Fibroblast of the conjunctiva (primary cell): ENCODE measurements at places on chromosomes 3 and 15.

DNA sequence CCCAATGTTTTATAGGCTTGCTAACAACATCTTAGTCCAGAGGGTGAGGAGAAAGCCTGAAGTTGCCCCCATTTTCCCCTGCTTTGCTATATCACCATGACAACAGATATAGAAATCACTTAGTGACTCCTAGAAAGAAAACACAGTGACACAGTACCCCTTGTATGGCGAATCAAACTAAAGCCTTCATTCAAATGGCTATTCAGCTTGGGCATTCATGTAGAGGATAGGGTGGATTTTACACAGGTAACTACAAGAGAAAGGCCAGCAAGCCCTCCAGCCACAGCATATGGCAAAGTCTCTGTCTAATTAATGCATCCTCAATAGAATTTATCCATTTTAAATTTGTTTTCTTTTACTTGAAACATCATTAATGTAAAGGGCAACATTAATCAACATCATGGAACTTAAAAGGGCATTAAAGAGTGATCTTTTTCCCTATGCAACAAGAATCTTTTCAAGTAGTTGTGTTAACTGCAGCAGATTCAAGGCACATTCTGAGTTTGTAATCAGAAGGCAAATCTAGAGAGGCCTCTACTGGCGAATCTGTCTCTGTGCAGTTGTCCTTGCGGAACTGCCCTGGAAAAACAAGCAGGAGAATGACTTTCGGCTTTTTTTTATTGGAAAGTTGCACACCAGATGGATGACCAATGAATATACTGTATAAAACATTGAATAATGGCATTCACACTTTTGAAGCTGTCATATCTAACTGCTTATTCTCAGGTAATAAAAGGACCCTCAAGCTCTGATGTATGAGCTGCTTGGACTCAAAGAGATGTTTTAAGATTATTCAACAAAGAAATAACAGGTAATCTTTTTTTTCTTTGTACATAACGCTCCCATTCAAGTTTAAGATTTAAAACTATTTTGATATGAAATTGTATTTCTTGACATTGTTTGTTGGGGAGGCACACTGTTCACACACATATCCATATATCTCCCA lies 621.7 kb upstream of the AGTR1 start:
- peak; percentile 55 for DNase-seq

GRCh38 chr3:70754314-70754713 lies 441.9 kb upstream of the MDFIC2 start:
- no peak for DNase-seq

- peak; percentile 26 for DNase-seq
These were observed 53.2 kb downstream of the LHFPL4 start for GRCh38 chr3:9500108-9501050.

DNA sequence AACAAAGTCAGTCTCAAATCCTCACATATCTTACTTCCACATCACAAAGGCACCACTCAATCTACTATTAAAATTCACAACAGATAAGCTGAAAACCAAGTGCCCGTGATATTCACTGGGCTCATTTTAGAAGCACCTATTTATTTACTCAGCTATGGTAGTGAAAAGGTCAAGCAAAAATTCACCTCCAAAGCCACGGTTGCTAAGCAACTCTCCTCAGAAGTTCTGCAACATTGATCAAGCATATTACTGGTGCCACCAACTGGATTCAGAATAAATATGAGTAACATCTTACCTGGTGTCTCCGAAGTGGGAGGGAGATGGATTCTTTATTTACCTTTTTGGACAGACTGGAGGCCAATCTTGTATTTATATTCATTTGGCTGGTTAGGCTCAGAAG lies 714.8 kb downstream of the FHIT start:
- DNase-seq, result no peak

GRCh38 chr3:9717563-9717962 lies 13.9 kb downstream of the CPNE9 start:
- no peak for DNase-seq

- DNase-seq, result no peak
These were observed 5.6 kb upstream of the TMEM62 start for GRCh38 chr15:43127752-43128151.

DNA sequence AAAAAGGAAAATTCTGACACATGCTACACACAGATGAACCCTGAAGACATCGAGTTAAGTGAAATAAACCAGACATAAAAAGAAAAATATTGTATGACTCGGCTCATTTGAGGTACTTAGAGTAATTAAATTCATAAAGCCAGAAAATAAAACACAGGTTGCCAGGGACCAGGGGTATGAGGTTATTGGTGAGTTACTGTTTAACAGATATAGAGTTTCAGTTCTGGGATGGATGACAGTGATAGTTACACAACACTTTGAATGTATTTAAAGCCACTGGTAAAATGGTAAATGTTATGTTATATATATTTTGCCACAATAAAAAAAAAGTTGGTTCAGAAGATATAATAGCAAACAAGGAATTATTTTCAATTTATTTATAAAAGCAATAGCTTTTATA lies 436.1 kb upstream of the WNT5A start:
- no peak for DNase-seq

GRCh38 chr15:56732135-56732885 lies 999 bp downstream of the ZNF280D start:
- no peak for DNase-seq

DNA sequence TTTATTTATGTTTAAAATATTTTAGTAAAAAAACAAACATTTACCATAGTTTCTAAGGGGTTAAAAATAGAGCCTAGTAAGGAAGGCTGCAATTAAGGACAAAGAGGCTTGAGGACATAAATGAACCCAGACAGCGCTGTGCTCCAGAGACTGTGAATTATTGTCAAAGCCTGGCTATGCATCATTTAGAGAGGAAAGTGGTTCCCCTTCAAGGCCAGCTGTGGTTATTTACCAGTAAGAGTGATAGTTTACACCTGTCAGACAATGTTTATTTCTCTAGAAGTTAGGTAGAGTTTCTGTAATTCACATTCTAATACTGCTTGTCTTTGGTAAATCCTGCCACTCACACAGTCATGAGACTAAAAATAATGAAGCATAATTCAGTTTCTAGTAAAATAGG lies 32.4 kb upstream of the PIK3R4 start:
- DNase-seq, result no peak

- DNase-seq, result no peak
These were observed 77.2 kb upstream of the VGLL4 start for GRCh38 chr3:11720917-11721411.

DNA sequence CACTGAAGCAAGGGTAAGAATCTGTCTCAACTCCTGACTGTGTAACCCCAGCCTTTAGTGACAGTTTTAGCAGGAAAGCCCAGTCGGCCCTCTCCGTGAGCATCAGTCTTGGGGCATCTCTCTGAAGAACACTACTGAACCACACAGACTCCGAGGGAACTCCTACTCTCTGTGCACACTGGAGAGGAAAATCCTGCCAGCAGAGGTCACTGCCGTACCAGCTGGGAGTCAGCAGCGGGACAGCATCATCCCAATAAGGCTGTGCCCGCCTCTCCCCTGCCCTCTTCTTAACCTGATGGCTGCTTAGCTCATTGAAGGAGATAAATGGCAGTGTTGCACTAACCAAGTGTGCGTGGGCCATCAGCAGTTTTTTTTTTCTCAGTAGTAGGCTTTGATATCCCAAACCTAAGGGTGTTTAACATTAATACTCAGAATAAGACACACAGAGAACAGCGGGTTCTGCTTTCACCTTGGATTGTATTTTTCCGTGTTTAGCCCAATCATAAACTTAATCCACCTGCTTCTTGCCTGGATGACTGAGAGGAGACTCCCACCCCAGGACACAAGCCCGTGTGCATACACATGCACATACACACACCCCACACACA lies 26.6 kb upstream of the RASA2 start:
- DNase-seq, result peak; percentile 75

- DNase-seq, result no peak
These were observed 3.9 kb upstream of the TGM4 start for GRCh38 chr3:44870375-44871061.

DNA sequence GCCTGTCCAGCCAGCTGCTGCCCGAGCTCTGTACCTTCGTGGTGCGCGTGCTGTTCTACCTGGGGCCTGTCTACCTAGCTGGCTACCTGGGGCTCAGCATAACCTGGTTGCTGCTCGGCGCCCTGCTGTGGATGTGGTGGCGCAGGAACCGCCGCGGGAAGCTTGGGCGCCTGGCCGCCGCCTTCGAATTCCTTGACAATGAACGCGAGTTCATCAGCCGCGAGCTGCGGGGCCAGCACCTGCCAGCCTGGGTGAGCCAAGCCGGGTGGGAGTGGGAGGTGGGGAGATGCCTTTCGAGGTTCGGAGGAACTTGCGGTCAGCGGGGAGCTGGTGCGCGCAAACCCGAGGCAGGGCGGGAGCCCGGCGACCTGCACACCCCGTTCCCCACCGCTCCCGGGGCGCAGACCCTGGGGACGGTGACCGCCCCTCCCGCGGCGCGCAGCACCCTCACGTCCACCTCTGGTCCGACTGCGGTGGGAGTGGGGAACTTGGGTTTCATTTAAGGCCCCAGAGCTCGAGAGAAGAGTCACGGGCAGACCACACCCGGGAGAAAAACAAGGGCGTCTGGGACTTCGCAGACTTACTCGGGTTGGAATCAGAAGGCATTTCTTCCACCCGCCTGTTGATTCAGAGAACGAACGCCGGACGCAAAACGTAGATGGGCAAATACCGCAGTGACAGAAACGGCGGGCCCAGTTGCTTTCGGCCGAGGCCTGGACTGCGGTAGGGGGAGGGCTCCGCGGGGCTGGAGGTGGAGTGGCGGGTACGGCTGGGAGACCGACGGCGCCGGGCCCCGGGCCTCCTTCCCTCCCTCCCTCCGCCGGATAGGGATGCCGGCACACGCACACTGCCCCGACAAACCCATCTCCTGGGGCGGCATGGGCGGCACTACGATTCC lies 708 bp downstream of the ESYT3 start:
- DNase-seq, result no peak

- DNase-seq, result no peak
These were observed at the start of gene MST1R for GRCh38 chr3:49903451-49904424. TSS of gene MST1R (minus strand) at chr3:49903873. CDS start at chr3:49903609, 264 bp downstream.

DNA sequence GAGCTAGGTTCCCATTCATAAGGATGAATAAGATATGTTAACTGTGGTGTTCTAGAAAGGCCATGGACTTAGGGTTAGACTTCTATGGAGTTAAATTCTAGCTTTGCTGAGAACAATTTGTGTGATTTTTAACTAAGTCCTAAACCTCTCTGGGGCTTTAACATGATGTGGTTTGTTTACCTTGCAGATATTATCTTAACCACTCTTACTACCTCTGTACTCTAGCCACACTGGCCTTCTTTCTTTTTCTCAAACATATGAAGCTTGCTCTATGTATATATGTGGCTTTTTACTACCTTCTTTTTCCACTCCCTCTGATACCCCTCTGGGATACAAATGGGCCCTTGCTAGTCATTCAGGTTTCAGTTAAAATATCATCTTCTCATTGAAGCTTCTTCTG lies 108.4 kb downstream of the ZNF609 start:
- no peak for DNase-seq

DNA sequence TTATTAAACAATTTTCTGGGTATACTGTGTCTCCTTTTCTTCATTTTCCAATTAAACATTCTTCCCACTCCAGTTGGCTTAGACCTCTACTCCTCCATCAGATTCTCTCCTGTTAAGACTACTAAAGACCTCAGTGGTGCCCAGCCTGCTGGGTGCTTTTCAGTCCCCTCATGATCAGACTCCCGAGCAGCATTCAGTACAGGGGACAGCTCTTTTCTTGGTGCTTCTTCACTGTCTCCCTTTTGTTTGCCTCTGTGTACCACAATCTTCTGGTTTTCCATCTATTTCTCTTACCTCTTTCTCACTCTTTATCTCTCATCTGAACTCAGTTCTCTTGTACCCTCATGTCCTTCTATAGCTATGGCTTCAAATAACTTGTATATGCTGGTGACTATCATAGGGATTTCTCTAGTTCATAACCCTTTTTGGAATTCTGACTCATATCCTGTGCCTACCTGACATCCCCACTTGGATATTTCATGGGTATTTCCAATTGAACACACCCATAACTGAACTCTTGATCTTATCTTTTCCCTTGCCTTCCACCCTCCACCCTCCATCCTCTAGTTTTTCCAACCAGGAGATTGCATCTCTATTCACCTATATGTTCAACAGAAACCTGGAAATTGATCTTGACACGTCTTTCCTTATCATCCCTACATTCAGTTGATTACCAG lies 55.6 kb upstream of the ABHD10 start:
- DNase-seq, result no peak

GRCh38 chr15:83082730-83083386 lies 15.8 kb upstream of the BTBD1 start:
- DNase-seq, result no peak

GRCh38 chr3:66208189-66208588 lies 12.6 kb upstream of the SLC25A26 start:
- no peak for DNase-seq

DNA sequence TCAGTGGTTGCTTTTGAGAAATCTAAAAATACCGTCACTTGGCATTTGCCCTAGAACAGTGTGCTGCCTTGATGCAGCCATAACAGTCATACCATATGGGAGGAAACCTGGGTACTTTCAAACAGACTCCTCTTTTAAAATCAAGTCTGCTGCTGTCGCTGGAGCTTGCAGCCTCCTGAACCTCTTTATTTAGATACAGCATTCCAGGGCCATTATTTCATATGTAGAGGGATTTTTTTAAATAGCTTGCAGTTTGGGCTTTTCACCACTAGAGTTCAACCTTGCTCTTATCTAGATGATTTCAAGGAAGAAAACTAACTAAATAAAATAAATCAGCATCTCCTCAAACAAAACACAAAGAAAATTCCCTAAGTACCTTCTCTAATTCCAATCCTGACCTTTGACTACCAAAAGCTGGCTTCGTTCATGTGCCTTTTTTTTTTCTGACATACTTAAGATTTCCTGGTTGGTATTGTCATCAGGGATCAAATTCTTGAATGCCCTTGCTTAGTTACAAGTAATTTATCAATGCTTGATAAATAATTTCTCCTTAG lies 111.6 kb downstream of the KBTBD8 start:
- DNase-seq, result peak; percentile 38

- DNase-seq, result no peak
These were observed 52.5 kb upstream of the CORO2B start for GRCh38 chr15:68526269-68526668.

- peak; percentile 12 for DNase-seq
These were observed 267.7 kb downstream of the TJP1 start for GRCh38 chr15:29554531-29554930.

DNA sequence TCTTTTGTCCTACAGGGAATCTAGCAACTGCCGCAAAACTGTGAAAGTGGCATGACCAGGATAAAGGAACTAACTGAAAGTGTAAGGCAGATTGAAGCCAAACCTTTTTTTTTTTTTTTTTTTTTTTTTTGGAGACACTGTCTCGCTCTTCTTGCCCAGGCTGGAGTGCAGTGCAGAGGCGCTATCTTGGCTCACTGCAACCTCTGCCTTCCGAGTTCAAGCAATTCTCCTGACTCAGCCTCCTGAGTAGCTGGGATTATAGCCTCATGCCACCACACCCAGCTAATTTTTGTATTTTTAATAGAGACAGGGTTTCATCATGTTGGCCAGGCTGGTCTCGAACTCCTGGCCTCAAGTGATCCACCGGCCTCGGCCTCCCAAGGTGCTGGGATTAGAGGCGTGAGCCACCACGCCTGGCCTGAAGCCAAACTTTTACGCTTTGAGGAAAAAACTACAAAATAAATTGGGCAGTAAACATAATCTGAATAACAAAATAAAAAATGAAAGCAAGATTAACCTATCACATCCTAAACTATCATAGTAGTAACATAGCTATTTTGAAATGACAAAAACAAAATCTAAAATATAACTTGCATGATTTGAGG lies 9.7 kb downstream of the SLTM start:
- peak; percentile 20 for DNase-seq

GRCh38 chr3:62229211-62229610 lies 144.1 kb downstream of the FEZF2 start:
- no peak for DNase-seq

GRCh38 chr15:55552926-55553325 lies 35.2 kb downstream of the PYGO1 start:
- DNase-seq, result peak; percentile 3
